ENCODE measurements at places on chromosomes 5 and 9.

DNA sequence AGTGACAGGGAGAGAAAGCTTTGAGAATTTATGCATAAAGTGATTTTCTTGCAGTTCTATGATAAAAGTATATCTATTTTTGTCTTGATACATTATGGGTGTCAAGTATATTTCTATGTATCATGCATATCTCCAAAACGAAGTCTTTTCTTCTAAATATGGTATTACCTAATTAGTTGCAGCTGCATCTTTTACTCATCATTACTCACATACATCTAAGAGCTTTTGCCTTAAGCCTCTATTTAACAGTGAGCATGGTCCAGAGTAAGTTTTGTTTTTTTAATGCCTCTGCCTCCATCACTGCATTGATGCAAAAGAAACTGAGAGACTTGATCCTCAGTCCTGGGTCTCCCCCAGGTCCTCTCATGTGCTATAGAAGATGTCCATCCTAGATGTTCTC, 40.0 kb upstream of the SMC5 start:
- DNase-seq = no peak

- no peak for DNase-seq
These were observed 545 bp downstream of the HMGCS1 start for GRCh38 chr5:43312699-43313034.

GRCh38 chr5:126384985-126385384, 38.2 kb upstream of the GRAMD2B start:
- peak; percentile 82 for DNase-seq

DNA sequence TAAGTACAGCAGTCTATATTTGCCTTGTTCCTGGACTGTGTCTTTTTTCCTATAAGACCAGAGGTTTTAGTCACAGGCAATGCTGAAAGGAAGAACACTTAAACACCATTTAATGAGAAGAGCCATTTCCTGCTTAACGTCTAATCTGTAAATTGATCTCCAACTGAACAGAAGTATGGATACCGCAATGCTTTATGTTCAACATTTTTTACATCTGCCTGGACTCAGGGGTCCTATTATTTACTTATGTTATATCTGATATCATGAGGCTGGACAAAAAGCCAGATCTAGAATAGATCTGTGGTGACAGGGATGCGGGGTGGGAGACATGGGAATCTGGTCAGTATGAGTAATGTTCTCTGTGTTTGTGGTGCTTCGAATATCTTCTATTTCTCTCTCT, 334.6 kb upstream of the MPDZ start:
- no peak for DNase-seq

GRCh38 chr5:117623042-117623805, 1048.6 kb upstream of the SEMA6A start:
- peak; percentile 11 for DNase-seq

DNA sequence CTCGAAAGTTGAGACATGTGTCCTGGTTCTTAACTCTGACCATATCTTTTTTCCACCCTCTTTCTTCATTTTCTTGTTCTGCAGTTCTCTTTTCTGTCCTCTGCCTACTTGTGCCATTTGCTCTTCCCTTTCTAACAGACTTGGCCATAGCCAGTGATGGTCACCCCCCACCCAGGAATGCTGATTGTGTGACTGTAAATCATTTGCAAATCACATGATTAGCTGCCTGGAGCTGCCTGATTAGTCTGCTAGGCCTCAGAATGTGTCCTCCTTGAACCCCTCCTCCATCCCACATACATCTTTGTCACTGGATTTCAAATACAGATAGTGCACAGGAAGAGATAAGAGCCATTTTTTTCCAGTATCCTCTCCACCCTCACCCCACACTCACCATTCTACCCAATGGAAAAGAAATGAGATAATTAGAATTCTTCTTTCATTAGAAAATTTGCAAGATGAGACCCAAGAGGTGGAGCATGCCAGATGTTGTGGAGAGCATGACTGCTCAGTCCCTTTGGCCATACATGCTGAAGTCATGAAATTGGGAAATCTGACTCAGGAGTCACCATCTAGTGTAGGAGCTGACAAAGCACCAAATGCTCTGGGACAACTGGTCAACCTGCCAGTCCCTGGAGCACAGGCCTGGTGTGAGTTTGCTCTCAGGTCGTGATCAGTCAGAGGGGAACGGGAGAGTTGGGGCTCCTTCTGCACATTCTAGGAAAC, 538.2 kb downstream of the CCDC171 start:
- no peak for DNase-seq

GRCh38 chr5:179802207-179802883, 4.3 kb downstream of the MGAT4B start:
- no peak for DNase-seq

GRCh38 chr9:89038382-89039103, 47.3 kb downstream of the S1PR3 start:
- DNase-seq = peak; percentile 97

DNA sequence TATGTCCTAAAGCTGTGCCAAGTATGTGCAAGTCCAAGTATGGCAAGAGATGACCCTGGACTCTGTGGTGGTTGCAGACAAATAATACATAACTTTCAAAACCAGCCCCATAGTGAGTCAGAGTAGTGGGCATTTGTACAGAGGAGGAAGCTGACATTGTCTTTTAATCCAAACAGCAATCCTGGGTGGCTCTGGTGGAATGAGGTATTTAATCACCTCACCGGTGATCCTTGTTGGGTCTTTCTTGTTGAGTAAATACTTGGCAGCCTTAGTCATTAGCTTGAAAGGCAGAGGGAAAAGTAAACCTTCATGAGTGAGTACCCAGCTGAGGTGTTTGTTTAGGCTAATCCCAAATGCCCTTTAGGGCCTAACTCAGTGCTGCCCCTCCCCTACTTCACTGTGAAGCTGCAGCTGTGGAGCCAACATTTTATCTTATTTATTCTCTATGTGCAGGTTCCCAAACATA, 148.7 kb upstream of the SLC12A2 start:
- peak; percentile 86 for DNase-seq

DNA sequence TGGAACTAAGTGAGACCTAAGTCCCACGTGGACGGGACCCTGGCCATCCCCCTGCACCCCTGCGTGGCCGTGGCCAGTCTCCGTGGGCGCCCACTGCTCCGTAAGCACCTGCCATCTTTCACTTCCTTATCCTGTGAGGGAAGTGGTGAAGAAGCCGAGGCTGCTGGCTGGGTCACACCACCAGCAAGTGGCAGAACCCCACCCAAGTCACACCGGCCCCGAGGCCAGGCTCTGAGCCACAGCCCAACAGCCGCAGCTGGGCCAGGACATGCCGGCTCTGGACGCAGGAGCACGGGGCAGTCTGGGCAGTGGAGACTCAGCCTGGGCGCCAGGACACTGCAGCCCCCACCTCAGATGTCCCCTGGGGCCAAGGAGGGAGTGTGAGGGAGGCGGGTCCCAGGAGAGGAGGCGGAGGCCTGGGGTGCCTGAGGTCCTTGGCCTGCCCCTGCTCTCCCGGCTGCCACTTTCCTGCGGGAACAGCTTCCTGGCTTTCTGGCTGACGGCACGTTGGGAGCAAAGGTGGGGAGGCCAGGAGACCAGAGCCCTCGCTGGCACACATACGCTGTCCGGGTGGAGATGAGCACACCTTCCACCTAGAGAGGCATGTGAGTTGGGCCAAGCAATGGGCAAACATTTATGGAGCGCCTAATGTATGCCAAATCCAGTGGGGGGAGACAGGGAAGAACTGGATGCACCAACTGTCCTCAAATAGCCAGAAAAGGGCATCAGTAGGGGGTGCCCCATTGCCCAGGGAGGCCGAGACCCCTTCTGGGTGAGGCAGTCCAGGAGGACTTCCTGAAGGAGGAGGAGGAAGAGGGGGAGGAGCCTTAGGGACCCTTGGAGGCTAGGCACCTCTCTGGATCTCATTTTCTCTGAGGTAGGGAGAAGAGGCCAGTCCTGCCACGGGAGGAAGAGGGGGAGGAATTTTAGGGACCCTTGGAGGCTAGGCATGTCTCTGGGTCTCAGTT, 43.9 kb upstream of the EGFL7 start:
- no peak for DNase-seq

DNA sequence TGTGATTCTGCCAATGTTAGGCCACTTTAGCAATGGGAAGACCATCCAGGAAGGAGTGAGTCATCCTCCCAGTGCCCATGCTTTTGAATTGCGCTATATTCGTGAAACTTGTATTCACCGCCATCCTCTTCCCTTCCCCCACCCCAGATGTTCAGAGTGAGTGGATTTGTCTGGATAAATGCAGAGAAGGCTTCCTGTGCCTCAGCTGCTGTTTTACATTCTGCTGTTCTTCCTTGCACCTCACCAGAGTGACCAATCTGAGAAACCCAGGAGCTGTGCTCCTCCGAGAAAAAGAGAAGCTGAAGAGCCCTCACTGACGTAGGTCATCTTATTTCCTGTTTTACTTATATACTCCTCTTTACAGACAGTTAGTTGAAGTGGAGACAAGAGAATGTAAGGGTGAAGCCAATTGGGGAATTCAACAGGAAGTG, 24.6 kb upstream of the SVEP1 start:
- DNase-seq = peak; percentile 69

DNA sequence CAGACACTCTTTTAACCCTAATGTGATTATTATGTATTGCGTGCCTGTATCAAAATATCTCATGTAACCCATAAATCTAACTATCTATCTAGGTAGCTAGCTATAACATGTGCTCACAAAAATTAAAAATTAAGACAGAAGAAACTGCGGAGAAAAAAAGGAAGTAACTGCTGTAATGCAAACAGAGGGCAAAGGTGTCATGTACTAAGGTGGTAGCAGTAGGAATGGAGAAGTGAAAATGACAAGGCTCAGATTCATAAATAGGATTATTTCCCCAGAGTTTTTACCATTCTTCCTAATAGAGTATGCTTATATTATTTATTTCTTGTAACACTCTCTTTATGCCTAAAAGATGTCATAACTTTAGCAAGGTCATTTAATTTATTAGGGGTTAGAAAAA, 1527.5 kb upstream of the C9orf72 start:
- no peak for DNase-seq

- no peak for DNase-seq
These were observed 392.5 kb downstream of the KDM4C start for GRCh38 chr9:7150153-7150890.

DNA sequence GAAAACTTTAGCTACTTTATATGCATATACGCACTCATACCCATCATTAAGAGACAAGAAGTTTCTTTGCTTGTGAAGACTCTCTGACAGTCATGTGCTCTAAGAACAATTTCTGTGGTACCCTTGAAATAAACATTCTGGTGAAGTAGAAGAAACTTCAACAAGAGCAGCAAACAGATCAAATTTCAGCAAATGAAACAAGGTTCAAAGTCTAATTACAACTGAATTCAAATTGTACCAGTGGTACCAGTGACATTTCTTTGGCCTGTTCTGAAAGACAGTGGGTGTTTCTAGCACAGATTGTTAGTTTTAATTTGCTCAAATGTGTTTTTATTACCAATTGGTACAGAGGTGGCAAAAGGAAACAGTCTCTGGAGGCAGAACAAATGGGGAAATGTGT, 391.0 kb downstream of the CHSY3 start:
- DNase-seq = no peak

- DNase-seq = no peak
These were observed 275.9 kb downstream of the CRB2 start for GRCh38 chr9:123631862-123632261.

- no peak for DNase-seq
These were observed 127.5 kb upstream of the MTAP start for GRCh38 chr9:21674894-21675293.

DNA sequence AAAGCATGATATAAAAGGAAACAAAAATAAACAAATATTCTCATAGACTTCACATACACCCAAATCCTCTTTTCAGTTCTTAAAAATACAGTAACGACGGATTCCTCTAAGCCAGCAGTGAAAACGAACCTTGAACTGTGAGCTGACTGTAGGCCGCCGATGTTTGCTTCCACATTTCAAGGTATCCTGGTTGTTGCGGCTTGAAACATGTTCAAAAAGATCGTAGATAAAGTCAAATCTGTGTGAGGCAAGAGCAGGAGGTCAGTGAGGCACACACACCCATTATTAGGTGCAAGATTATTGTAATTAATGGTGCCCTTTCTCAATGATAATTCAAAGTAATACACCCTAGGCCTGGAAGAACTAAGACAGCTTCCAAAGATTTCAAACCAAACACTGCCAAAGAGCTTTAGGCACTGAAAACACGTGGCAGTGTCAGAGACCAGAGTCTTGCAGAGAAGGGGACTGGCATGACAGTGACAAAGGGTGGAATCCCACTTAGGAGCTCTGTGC, 141.2 kb upstream of the RETREG1 start:
- no peak for DNase-seq

GRCh38 chr5:165333623-165334022, 1828.2 kb downstream of the MAT2B start:
- DNase-seq = no peak

DNA sequence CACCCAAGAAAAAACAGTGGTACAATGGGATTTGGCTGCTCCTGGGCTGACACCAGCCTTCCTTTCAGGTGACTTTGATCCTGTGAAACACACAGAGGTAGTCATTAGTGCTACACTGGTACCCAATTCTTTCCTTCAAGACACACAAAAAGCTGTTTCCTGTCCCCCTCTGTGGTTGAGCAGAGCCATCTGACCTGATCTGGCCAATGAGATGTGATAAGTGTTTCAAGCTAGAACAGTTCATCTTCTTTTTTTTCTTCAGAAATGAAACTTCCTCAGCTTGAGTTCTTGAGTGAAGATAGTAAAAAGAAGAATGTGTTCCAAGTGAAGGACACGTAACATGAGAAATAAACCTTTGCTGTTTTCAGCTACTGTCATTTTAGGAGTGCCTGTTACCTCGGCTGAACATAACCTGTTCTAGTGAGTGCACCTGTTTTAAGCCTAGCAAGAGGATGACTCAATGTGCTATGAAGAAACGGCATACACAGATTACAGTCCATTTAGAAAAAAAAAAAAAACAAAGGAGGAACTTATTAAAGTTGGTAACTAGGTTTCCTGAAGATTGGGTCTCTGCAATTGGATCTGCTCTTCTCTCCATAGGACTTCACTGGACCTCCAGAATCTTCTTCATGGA, 287.8 kb downstream of the GAS1 start:
- DNase-seq = no peak

GRCh38 chr5:172453206-172453985, 929 bp downstream of the SH3PXD2B start:
- DNase-seq = peak; percentile 75

GRCh38 chr5:117652958-117653280, 1078.3 kb upstream of the SEMA6A start:
- no peak for DNase-seq

DNA sequence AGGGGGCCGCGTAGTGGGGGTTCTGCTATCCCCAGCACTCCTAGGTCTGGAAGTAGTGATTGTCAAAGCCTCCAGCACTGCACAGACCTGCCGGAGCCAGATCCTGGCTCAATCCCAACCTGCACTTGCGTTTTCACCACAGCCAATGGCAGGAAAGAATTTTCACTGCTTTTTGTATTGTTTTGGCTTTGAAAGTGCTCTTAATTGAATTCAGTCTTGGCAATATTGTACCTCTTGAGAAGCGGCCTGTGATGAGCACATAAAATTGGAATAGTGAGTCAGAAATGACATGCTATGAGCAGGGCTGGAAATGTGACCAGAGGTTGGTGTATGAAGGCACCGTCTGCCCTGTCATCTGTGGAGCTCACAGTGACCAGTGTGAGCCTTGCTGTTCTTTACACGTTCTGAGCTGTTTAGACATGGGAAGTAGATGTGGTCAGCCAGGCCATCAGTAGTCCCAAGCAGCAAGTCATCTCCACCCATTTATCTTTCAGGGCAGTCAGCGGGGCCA, 41.5 kb downstream of the SECISBP2 start:
- no peak for DNase-seq

GRCh38 chr9:130523921-130524320, 55.5 kb upstream of the FUBP3 start:
- no peak for DNase-seq

Data from fibroblast of pulmonary artery (primary cell).